Endothelial cell (in vitro differentiated cells): ENCODE measurements at places on chromosomes 4 and X.

DNA sequence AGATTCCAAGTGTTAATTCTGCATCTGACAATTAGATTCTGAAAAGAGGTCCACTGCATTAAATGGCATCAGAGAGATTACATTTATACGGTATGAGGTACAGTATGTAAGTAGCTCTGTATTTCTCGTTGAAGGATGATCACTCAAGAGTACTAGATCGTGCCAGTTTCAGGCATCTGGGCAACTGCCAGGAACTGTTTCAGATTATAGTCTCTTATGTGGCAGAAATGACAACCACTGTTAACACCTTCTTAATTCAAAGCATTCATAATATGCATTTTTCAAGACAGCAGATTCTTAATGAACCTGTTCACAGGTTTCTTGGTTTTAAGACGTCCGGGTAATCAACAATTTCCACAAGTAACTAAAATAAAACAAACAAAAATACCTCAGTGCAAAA is 1.6 kb downstream of the ANKRD50 start:
- no peak for DNase-seq
- H3K27me3 ChIP-seq, result peaks cover 10% of the 10 kb centered on the region
- no peak overlapping the region for H3K27ac ChIP-seq
- H3K4me3 ChIP-seq, result no peak overlapping the region
- peaks cover 20% of the 10 kb centered on the region for H3K4me1 ChIP-seq

DNA sequence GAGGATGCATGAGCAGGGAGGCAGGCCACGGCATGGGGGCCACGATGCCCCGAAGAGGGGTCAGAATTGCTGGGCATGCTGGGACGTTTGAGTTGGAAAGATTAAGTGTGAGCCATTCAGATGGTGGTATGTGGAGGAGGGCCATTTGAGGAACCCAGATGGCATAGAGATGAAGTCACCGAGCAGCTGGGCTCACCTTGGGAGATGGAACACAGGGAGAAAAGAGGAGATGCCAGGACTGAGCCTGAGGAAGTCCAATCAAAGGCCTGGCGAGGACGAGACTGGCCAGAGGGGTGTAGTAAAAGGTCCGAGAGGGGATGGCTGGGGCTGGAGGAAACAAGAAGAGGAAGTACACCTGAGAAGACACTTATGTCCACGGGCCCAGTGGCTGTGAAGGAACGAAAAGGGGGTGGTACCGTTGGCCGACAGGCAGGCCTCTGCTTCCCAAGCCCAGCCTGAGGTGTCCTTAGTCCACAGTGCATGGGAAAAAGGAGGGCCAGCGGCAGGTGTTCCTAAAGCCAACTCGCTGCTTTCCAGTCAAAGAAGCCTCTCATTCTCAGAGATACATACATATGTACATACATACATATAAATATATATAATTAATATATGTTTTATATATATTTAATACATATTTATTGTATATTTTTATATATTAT is 54.6 kb upstream of the CLCN4 start:
- H3K27ac ChIP-seq, result no peak overlapping the region
- H3K36me3 ChIP-seq, result peaks cover 27% of the 10 kb centered on the region
- DNase-seq, result no peak
- no peaks in the 10 kb centered on the region for H3K4me1 ChIP-seq
- no peak overlapping the region for H3K4me3 ChIP-seq

DNA sequence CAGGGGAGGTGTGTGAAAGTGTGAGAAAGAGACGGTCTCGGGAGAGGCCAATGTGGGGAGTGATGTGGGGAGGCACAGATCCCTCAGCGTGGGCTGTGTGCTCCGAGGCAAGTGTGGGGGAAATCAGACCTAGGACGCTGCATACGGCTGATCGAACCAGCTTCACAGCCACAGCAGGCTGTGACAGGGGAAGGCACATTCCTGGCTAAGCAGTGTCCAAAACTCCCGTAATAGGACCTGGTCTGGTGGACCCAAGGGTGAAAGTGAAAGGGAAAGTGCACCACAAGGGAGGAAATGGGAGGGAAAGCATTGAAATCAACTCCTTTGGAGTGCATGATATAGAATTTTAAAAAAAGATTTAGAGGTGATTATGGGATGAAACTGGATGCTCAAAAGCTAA is 10.9 kb upstream of the RHOXF2 start:
- H3K27ac ChIP-seq, result no peak overlapping the region
- peaks cover 10% of the 10 kb centered on the region for H3K36me3 ChIP-seq
- DNase-seq, result no peak
- no peak overlapping the region for H3K4me3 ChIP-seq

DNA sequence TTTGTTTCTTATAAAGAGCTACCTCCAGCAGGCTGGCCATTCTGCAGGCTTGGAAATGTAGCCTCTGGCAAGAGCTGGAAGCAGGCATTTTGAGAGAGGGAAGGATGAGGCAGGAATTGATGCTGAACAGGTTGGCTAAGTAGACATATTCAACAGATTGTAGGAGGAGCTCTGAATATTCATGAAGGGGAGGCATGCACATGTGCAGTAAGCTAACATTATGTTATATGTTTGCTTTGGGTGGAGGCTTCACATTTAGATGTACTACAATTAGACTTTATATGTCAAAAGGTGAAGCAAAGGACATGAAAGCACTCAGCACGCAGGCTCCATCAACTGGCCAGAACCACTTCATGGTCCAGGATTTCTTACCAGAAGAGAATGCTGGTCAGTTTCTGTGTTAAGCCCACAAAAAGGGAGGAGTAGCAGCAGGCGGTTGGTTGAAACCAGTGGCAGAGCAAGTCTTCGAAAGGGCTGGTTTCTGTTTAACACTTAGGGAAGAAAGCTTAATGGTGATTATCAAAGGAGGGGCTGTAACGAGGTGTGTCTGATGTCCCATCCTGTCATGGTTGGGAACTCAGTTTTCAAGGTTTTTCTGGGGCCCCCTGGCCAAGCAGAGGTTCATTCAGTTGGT is 54.8 kb downstream of the FGFBP1 start:
- H3K27me3 ChIP-seq, result no peaks in the 10 kb centered on the region
- no peaks in the 10 kb centered on the region for H3K4me1 ChIP-seq
- DNase-seq, result no peak
- no peak overlapping the region for H3K27ac ChIP-seq
- no peaks in the 10 kb centered on the region for H3K36me3 ChIP-seq
- H3K4me3 ChIP-seq, result no peak overlapping the region

GRCh38 chrX:63282077-63282476 is 69.1 kb downstream of the SPIN4 start:
- H3K4me1 ChIP-seq, result no peaks in the 10 kb centered on the region
- peaks cover 9% of the 10 kb centered on the region for H3K36me3 ChIP-seq
- H3K27me3 ChIP-seq, result peaks cover 3% of the 10 kb centered on the region

GRCh38 chr4:76055016-76055415 is 19.1 kb upstream of the CXCL11 start:
- DNase-seq, result no peak
- H3K36me3 ChIP-seq, result peaks cover 1% of the 10 kb centered on the region
- no peaks in the 10 kb centered on the region for H3K4me1 ChIP-seq
- no peak overlapping the region for H3K4me3 ChIP-seq

DNA sequence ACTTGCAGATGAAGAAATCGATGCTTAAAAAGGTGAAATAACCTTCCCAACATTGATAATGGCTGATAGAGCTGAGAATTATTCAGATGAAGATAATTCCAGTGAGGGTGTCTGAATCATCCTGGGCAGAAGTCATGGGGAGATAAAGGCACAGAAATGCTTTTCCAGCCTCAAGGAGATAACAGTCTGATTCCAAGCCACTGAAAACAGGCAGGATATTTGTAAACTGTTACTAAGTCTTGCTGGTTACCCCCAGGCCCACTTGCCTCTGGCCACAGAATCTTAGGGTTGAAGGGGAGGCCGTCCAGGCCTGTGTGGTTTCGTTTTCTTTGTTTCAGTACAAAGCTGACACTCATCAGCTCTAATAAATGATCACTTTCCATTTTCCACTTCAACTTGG is 158.5 kb downstream of the SH3KBP1 start:
- H3K36me3 ChIP-seq, result peaks cover 4% of the 10 kb centered on the region
- no peak for DNase-seq
- peaks cover 9% of the 10 kb centered on the region for H3K4me1 ChIP-seq
- no peak overlapping the region for H3K4me3 ChIP-seq
- no peaks in the 10 kb centered on the region for H3K27me3 ChIP-seq

DNA sequence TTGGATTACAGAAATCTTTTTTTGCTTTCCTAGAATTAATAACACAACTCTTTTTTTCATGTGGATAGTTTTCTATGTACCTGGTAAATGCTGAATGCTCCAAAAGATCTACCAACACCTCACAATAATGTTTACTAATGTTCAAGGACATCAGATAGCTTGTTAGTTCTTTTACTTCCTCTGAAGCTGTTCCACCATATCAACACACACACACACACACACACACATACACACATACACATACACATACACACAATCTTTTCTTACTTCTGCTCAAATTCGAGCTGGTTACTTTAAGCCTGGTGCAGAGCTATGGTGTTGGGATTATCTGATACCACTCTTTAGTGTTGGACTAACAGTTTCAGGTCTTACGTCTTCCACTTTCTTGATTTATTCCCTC is 28.3 kb upstream of the TMPRSS11D start:
- H3K4me1 ChIP-seq, result no peaks in the 10 kb centered on the region
- no peak for DNase-seq
- no peaks in the 10 kb centered on the region for H3K36me3 ChIP-seq
- H3K27ac ChIP-seq, result no peak overlapping the region
- H3K27me3 ChIP-seq, result peaks cover 4% of the 10 kb centered on the region
- H3K4me3 ChIP-seq, result no peak overlapping the region

DNA sequence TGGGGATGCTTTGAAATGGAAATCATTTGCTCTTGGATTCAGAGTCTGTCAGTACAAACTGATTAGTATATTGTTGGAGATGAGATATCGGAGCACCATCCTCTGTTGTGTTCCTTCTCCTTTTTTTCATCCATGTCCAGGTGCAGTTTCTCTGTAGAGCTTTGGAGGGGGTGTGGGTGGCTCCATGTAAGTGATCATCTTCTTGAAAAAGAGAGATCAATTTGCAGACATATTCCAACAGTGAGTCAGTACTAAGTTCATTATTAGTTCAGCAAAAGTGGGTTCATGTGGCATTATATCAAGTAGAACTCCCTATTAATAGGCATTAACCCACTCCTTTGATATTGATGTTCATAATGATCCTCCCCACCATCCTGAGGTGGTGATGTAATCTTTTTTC is 18.9 kb downstream of the FRAS1 start:
- H3K27ac ChIP-seq, result no peak overlapping the region
- H3K27me3 ChIP-seq, result no peaks in the 10 kb centered on the region
- H3K4me3 ChIP-seq, result no peak overlapping the region
- H3K36me3 ChIP-seq, result no peaks in the 10 kb centered on the region
- peaks cover 11% of the 10 kb centered on the region for H3K4me1 ChIP-seq

DNA sequence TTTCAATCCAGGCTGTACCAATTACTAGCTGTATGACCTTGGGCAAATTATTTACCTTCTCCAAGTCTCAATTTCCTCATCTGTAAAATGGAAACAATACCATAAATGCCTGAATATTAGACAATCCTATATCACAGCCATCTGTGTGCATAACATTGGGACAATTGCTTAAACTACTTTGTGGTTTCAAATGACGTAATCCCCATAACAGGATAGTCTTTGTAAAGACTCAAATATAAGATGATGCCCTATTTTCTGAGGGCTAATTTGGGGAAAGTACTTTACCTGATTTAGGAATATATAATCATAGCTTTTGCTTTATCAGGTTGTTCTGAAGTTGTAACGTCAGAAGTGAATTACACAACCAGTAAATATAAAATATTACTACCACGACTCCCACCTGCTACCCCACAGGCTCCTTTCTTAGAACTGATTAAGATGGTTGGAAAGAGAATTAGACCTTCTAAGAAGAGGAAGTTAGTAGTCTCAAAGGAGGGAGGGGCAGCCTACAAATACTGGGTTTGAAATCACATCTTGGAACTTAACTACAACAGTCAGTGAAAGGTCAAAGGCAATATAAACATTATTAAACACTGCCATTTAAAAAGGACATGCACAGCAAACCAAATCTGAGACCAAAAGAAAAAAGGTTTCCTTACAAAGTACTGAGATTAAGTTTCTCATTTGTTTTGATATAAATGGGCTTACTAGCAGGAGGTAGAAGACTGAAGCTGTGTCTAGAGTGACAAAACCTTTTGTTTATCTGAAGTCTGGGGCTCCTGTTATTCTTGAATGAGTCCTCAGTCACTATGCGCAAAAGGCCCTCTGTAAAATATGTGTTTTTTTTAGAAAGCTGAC is 215.0 kb downstream of the SCFD2 start:
- peaks cover 5% of the 10 kb centered on the region for H3K27me3 ChIP-seq
- H3K4me1 ChIP-seq, result no peaks in the 10 kb centered on the region
- no peak overlapping the region for H3K4me3 ChIP-seq
- no peak for DNase-seq
- no peak overlapping the region for H3K27ac ChIP-seq
- peaks cover 19% of the 10 kb centered on the region for H3K36me3 ChIP-seq

- H3K4me3 ChIP-seq, result no peak overlapping the region
- no peak overlapping the region for H3K27ac ChIP-seq
- no peaks in the 10 kb centered on the region for H3K27me3 ChIP-seq
- no peaks in the 10 kb centered on the region for H3K36me3 ChIP-seq
- no peak for DNase-seq
Measured at GRCh38 chr4:106717091-106717490, 319.0 kb downstream of the DKK2 start.

DNA sequence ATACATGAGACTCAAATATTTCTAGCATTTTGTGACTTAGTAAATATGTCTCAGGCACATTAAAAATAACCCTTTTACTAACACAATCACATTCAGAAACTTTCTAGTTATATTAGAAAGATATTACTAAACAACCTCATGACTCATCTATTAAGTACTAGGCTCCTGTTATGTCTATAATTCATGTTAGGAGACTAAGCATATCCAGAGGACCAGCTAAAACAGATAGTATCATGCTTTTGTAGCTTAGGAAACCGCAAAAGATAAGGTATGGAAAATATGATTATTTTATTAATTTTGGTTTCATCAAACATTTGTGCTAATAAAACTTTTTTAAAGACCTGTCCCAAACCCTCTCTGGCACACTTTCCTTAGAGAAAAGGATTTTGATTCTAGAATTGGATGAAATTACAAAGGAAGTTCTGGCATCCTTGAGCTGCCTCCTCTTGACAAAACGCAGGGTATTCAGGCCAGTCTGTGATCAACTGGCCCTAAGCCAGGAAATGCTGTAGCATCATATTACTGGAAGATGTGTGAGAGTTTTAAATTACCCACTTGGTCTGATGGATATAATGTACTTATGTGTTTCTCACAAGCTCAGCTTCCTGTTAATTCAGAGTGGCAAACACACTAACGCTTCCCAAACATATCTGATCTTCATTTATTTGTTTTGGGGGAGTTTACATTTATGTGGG is 60.4 kb downstream of the NRK start:
- DNase-seq, result no peak
- no peaks in the 10 kb centered on the region for H3K27me3 ChIP-seq
- H3K4me3 ChIP-seq, result no peak overlapping the region
- no peak overlapping the region for H3K27ac ChIP-seq

GRCh38 chr4:123109139-123109538 is 186.7 kb upstream of the NUDT6 start:
- H3K4me1 ChIP-seq, result no peaks in the 10 kb centered on the region
- no peaks in the 10 kb centered on the region for H3K27me3 ChIP-seq
- no peak overlapping the region for H3K4me3 ChIP-seq
- H3K27ac ChIP-seq, result no peak overlapping the region
- no peak for DNase-seq

- no peaks in the 10 kb centered on the region for H3K4me1 ChIP-seq
- H3K36me3 ChIP-seq, result no peaks in the 10 kb centered on the region
- peaks cover 4% of the 10 kb centered on the region for H3K27me3 ChIP-seq
- H3K27ac ChIP-seq, result no peak overlapping the region
Measured at GRCh38 chrX:39480963-39481362, 616.8 kb downstream of the BCOR start.

GRCh38 chr4:1403177-1403583 is 3.1 kb downstream of the NKX1-1 start:
- no peak for DNase-seq
- no peak overlapping the region for H3K4me3 ChIP-seq
- no peaks in the 10 kb centered on the region for H3K4me1 ChIP-seq
- no peak overlapping the region for H3K27ac ChIP-seq
- H3K36me3 ChIP-seq, result no peaks in the 10 kb centered on the region
- peaks cover 14% of the 10 kb centered on the region for H3K27me3 ChIP-seq
